ENCODE measurements at places on chromosomes 7 and 10.

DNA sequence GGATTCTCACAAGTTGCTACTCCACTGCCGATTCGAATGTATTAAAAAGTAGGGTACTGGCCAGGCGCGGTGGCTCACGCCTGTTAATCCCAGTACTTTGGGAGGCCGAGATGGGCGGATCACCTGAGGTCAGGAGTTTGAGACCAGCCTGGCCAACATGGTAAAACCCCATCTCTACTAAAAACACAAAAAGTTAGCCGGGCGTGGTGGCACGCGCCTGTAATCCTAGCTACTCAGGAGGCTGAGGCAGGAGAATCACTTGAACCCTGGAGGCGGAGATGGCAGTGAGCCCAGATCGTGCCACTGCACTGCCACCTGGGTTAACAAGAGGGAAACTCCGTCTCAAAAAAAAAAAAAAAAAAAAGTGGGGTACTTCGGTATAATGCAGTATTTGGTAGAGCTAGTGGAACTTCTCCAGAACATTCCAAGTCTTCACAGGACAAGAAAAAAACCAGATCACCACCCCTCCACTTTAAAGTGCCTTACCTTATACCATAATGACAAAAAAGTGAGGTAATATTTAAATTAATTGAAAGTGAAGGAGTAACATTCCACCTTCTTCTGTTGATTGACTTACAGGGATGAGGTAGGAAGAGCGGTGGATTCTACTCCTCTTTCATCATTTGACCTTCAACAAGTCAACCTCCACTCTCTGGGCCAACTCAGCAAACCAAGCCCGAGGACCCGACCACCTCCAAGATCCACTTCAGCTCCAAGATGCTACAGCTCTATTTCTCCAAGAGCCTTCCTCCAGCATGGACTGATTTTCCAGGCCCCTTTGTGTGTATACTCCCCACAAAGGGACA lies 2.0 kb downstream of the BAZ1B start:
- DNase-seq = no peak

DNA sequence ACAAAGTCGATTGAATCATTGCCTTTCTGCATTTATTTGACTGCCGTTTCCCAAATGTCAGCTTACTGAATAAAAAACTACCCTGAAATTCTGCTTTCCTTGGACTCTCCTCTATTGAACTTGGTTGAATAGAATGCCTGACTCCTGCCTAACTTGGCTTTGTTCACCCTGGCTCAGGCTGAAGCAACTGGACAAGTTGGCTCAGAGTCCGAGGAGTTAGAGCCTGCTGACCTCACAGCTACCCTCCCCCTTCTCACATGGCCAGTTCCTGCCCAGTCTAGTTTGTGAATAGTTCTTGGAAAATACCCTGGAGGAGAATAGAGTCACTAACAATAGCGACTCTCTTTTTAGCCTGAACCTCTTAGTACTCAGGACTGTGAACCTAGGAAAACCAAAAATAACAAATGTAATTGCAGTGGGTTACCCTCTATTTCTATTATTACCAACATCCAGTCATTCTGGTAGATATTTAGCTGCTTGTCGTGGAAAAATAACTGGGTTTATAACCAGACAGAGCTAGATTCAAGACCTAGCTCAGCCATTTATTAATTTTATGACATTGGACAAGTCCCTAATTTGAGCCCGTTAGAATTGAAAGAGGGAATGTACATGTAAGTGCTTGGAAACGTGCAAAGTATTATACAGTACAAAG lies 17.3 kb upstream of the NRBF2 start:
- no peak for DNase-seq

DNA sequence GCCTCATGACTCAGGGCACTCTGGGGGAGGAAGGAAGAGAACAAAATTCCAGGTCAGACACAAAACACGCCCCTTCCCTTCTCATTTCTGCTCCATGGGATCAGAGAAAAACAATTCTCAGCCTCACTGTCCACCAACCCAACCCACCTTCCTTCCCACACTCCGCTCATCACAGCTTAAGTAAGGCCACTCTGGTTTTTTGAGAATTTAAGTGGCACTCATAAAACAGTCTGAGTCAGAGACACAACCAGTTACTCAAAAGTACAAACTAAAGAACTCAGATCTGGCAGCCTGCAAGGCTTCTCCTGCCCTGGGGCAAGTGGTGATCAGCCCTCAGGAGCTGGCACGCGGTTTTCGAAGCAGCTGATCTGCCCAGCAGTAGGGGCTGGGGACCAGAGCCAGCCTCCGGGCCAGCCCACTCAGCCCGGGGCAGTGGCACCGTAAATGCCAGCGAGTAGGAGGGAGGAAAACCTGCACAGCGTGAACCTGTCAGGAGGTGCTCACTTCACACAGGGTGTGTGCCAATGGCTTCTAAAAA lies 39.1 kb upstream of the ABLIM1 start:
- no peak for DNase-seq

DNA sequence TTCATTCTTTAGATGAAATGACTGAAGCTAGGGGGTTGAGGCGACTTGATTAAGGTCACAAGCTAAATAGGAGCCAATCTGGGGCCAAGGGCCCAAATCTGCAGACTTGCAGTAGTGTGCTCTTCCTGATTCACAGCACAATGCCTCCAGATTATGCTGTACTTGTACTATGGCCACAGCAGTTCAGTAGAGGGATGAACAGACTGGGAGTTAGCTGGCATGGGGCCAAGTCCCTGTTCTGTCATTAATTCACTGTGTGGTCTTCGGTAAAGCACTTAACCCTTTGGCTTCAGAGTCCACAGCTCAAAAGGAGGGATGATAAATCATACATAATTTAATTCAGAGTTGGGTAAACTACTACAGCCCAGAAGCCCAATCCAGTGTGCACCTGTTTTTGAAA lies 196.8 kb downstream of the XPNPEP1 start:
- no peak for DNase-seq

DNA sequence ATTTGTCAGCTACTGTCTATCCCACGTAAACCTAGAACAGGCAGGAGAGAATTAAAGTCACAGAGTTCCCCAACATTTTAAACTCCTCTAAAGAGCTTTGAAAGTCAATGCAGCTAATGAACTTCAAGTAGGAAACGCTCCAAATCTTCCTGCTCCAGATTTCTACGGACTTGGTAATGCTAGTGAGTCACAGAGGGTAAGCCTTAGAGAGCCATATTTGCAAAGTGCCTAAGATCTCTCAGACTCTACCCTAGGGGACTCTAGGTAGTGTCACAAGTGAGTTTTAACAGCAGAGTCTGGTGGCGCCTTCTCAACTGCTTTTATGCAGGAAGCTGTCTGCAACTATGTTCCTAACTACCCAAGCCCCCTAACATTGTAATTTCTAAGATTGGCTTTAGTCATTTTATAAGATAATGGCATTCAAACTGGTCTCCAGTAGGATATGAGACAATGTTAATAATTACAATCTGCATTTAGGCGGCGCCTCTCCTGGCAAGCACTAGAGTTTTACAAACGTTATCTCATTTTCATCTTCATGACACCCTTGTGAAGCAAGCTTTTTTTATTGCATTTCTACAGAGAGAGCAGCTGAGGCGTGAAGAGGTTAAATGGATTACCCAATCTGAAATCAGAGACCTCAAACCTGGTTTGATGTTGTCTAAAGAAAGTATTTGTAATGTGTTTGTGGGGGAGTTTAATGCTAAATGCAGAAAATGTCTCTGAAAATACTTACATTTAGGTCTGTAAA lies 22.0 kb upstream of the FZD1 start:
- DNase-seq = no peak

DNA sequence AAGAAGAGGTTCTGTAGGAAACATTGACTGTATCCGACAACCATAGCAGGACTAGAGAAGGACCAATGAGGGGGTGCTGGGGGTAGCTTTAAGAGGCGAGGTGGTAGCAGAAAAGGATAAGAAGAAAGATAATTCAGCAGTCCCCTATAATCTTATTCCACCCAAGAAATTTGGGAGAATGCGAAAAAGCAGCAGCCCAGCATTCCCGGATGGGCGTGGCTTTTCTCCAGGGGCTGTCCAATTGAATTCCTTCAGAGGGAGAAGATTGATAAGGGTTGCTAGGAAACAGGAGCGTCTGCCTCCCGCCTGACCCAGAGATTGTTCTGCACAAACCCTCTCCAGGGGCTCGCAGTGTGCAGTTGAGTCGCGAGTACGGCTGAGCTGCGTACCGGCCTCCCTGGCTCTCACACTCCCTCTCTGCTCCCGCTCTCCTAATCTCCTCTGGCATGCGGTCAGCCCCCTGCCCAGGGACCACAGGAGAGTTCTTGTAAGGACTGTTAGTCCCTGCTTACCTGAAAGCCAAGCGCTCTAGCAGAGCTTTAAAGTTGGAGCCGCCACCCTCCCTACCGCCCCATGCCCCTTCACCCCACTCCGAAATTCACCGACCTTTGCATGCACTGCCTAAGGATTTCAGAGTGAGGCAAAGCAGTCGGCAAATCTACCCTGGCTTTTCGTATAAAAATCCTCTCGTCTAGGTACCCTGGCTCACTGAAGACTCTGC lies at the start of gene GRM3:
GRM3 (plus strand) TSS at position 349 of the 721 bp plus-strand sequence. CDS start 121,237 bp downstream, outside the sequence.
- no peak for DNase-seq

DNA sequence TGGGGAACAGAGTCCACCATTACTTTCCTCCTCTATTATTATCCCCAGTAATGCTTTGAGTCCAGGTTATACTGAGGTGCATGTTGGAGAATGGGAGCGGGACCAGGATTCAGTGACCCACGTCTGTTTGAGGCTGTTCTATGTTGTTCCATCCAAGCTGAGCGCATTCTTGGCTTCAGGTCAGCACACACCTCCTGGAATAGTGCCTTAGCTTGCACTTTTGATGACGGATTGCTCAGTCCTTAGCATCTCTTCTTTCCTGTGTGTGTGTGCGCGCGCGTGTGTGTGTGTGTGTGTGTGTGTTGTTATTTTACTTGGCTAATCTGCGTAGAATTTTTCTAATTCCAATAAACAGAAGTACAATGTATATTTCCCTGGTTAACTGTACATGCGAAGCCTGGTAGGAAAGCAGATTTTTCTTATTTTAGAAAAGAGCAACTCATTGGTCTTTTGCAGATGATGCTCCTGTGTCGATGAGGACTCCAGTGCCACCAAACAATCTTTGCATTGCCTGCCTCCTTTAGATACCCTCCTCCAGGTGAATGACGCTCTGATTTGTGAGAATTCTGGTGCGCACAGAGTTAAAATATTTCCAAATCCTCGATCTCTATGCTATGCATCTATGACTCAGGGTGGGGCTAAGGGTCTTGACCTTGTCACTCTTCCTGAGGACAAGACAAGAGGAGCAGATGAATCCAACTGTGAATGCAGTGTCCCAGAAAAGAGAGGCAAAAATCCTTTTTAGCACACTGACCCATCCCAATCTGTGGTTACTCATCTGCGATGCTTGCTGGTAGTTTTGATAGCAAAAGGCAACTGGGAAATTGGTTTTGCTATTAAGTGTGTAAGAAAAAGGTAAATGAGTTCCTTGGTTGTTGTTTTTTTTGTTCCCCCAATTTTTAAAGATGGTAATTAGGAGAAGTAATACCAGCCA lies 13.3 kb upstream of the CELF2 start:
- DNase-seq = no peak

GRCh38 chr7:101426303-101427011 lies 63.8 kb downstream of the COL26A1 start:
- no peak for DNase-seq

DNA sequence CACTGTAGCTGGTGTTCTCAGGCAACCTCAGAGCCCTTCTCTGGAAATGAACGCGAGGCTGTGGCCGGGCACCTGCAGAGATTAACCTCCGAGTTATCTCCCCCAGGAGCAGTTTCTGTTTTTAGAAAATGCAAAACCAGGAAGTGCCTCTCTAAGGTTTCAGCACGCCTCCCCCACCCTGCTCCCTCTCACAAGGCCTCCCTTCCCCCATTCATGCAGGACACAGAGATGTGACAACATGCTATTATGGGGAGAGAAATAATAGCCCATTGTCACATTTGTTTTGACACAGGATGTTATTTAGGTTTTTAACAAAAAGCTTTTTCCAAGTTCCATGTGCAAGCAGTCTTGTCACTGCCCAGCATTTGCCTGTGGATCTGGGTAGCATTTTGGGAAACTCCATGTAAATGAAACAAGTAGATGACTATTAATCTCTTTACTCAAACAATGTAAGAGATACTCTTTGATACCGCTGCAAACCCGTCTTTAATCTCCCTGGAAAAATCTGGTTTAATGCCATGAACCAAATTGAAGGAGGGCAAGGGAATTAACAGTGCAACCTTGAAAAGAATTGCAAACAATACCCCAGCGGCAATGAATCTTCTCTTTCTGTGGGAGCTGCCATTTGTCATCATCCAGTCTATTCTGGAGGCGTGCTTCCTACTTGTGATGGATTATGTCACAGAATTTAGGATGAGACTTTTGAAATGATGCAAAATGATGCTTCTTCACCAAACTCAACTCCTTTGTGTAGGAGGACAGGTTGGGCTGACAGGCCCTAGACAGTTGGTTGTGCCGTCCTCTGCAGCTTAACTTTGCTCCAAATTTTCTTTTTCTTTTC lies 86.5 kb upstream of the NMT2 start:
- no peak for DNase-seq

- DNase-seq = no peak
These were observed 4.9 kb upstream of the CLDN3 start for GRCh38 chr7:73774923-73775322.

GRCh38 chr10:48683868-48684267 lies 805 bp upstream of the WDFY4 start:
- DNase-seq = no peak

DNA sequence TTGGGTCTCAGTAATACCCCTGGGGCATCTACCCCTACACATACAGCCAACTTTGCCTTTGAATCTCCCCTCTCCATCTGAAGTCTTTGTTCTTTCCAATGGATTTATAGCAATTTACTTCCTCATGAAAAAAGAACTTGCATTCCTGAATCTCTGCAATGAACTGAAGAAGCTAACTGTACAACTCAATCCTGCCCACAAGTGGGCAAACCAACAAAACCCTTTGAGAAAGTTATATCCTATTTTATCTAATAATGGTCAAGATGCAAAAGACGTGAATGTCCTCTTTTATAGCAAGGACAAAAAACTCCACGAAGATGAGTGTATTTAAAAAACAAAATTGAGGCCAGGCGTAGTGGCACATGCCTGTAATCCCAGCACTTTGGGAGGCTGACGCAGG lies 991.3 kb downstream of the LRMDA start:
- no peak for DNase-seq

DNA sequence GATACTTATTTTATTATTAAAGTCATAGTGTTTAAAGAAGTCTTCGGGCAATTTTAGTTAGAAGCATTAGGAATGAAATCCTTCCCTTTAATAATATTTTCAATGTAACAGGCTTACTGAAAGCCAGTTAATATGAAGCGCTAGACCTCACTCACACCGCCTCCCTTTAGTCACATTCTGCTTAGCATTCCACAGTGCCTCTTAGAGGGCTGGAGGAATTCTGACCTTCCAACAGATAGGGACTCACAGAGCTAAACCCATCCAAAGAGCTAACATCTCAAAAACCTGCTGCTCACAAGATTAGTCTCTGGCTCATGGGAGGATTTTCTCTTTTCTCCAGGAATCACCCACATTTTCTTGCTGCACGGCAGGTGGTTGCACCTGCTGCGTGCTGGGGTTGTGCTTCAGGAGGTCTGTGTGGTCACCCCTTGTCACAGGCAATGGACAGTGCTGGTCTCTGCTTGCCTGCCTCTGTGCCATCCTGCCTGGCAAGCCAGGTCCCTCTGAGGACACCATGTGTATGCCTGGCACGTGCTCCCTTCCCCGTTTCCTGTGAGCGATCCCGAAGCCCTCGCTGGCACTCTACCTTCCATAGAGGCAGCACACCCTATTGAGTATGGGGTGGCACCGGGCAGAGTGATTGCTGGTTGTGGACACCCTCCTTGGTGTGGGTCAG lies 91.8 kb downstream of the KLF6 start:
- DNase-seq = no peak

GRCh38 chr10:18059826-18060559 lies 80.2 kb upstream of the CACNB2 start:
- DNase-seq = no peak

All from 8988T (cell line).